ENCODE measurements at places on chromosomes 12 and 14. TPM values are rescaled to one million over a fixed set of nuclear protein-coding genes. Genes with fewer than 3 reads are reported as not detected.

USP15 gene
- 29.7 TPM for total RNA-seq

KLRK1 gene
- not detected for total RNA-seq

KRT73 gene
- total RNA-seq, result not detected

TEX52 gene
- not detected for total RNA-seq

NOVA1 gene
- total RNA-seq, result 4.6 TPM

Measured in A549 treated with CORT108297 at 1 μM for 4 hours (cell line).